Activated CD4-positive, alpha-beta T cell treated with anti-CD3 and anti-CD28 coated beads, Interleukin-2, amount 50 U/mL, for 4 hours (primary cell): ENCODE measurements at places on chromosomes 2 and 18.

DNA sequence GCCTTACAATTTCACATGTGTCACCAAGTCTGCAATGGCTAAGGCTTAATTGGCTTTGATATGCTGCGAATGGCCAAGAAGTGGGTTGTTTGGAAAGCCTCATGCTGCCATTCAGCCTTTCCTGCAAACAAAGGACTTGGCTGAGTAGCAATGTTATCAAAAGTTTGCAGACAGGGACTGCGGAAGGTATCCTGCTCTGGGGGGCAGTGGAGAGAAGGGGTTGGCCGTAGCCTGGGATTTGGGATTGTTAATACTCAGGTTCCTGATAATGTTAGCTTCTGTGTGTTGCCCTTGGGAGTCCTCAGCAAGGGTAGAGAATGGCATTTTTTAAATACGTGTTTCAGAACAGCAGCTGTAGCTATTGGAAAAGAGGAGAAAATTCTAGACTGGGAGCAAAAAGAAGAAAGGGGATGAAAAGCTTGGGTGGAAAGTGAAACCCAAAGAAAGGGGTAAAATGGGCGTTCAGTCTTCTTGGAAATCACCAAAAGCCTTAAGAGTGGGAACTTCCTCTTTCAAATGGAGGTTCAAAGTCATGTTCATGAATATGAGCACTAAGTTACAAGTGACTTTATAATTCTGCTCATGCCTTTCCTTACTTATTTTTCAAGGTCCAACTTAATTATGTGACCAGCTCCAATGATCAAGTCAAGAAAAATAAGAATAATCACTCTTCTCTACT lies 325.1 kb downstream of the RNF144A start:
- no peak for DNase-seq

DNA sequence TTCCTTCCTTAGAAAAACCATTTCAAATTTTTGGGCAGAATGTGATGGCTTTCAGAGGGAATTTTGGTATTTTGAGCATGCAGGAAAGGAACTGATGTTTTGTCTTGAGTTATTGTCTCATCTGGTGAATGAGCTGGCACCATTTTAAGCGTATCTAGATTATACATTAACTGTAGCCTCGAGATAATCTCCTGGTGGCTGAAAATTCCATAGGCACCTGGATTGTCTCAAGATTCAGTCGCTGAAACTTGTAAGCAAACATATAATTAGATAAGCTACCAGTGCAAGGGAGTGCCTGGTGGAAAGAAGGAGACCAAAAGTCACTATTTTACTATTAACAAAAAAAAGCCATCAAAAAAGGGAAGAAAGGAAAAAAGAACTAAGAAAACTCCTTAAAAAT lies 687.8 kb upstream of the DDX18 start:
- DNase-seq: no peak

DNA sequence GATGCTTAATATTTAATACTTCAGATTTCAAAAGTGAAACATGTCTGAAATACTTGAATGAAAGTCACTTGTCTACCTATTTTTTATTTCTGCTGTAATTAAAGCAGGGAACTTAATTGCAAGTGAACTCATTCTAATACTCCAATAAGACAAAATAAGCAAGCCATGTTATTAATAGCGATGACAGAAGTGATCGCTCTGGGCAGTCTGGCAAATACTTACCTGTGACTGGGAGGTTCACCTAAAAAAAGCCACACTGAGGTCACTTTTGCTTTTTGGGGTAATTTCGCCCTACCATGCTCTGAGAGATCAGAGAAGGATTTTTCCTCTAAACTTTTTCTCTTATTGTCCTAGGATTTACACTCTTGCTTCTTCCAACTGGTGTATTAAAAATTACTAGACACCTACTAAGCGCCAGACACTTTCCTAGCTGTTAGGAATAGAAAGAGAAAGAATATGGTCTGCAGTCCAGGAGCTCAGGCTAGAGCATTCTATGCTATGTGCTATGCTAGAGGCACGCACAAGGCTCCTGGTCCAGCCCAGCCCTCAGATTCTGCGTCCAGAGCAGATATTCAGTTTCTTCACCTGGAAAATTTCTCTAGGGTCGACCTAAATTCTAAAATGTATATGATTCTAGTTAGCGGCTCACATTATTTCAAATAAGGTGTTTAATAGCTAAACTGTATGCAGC lies 26.5 kb upstream of the PPP1CB start:
- no peak for DNase-seq

- no peak for DNase-seq
Observed at GRCh38 chr2:179238027-179238426, 26.6 kb downstream of the SESTD1 start.

DNA sequence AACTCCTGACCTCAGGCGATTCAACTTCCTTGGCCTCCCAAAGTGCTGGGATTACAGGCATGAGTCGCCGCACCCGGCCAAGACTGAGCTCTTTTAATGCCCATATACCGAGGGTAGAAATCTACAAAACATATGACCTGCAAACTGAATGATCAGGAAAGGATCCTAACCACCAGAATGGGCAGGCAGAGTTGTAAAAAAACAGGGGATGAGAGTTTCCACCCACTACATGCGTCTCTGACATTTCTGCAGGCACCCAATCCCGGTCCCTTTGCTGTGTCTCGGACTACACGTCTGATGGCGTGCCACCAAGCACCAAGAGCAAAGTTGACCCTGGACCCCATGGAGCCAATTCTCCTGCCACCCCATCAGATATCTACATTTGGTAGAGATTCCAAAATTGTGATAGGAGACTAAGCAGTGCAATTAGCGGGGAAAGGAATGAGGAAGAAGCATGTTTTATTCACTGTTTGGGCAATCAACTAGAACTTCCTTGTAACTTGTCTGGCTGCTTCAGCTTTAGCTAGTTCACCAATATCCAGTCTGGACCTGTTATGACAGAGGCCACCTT lies 74.1 kb downstream of the ATP8B1 start:
- DNase-seq: no peak

GRCh38 chr2:12300927-12301326 lies 415.8 kb upstream of the TRIB2 start:
- DNase-seq: no peak

GRCh38 chr2:235279965-235280364 lies 213.9 kb upstream of the AGAP1 start:
- no peak for DNase-seq

DNA sequence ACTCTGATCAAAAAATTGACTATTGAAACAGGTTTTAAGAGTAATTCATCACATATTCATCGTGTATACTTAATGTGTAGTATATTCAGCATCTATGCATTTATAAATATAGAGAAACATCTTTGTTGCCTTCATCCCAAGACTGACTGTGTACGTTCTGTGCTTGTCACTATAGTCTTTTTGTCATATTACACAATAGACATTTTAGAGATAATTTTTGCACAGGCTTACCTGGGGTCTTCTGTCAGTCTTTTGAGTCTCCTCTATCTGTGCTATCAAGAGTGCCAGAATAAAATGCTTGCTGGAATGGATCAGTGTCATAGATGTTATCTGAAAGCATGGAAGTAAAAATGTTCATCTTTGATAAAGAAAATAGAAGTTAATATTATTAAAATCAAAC lies 1047.7 kb upstream of the NRXN1 start:
- no peak for DNase-seq

DNA sequence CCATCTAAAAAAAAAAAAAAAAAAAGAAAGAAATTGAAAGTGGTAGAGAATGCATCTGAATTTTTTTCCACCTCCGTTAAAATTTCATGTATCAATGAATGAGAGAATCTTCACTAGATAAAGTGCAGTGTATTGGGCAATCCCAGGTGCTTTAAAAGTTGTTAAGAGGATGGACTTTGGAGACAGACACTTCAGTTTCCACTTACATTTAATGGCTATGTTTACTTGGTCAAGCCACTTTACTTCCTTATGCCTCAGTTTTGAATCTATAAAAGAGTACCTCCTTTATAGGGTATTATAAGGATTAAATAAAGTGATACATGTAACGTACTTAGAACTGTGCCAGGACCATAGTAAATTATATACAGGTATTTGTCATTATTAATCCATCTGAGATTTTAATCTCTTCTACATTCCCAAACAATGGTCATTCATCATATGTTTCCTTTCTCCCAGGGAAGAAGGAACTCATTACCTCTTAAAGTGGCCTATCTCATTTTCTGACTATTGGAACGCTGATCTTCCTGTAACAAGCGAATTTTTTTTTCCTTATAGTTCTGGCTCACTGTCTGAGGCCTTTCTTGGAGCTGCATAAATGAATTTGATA lies 29.1 kb upstream of the TANK start:
- no peak for DNase-seq

DNA sequence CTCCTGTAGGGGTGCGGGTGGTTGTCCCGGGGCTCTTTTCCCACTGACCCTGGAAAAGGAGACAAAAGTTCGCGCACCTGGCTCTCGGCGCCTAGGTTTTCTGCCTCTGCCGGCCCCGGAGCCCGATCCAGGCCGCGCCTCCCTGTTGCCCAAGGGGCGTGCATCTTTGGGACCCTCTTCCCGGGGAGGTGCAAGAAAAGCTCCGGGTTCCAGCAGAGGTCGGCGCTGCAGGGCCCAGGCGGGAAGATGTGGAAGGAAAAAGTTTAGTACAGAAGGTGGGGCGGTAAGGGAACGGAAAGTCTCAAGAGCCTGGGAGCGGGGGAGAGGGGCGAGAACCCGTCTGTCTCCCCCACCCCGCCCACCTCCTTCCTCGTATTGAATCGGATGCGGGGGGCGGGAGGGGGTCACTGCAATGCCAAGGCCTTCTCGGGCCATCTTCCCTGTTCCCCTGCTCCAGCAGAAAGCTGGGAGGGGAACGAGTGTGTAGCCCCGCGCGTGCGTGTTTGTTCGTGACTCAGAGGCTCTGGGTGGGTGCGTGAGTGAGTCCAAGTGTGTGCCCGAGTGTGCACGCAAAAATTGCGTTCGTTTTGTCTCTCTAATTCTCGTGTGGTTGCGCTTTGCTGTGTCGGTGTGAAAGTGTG lies 6.3 kb upstream of the EN1 start:
- no peak for DNase-seq

DNA sequence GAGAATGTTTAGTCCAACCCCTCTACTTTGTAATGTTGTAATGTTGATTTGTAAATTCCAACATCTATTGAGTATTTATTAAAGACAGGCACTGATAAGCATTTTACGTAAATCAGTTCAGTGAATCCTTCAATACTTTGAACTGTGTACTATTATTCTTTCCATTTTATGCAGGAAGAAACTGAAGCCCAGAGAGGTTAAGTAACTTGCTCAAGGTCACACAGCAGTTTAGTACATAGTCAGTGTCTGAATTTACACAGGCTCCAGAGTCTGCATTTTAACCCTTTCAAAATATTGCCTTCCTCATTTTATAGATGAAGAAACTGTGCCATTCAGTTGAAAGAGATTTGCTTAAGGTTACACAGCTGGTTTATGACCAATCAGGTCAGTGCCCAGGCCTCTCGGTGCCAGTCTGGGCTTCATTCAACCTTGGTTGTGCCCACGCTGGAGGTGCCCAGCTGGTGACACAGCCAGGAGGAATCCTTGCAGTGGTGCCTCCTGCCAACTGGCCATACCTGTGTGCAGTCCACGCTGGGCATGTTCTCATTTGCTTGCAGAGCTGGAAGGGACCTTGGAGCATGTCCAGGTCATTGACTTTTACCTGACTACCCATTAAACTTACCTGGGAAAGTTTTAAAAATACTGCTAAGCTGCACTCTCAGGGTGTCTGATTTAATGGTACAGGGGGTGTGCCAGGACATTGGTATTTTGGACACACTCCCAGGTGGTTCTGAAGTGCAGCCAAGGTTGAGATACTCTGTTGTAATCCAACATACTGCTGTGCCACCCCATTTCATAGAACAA lies 74.3 kb upstream of the CYRIA start:
- DNase-seq: no peak

- no peak for DNase-seq
Observed at GRCh38 chr2:43021791-43022509, 204.5 kb downstream of the ZFP36L2 start.
